ENCODE measurements at places on chromosomes 13 and 19.

DNA sequence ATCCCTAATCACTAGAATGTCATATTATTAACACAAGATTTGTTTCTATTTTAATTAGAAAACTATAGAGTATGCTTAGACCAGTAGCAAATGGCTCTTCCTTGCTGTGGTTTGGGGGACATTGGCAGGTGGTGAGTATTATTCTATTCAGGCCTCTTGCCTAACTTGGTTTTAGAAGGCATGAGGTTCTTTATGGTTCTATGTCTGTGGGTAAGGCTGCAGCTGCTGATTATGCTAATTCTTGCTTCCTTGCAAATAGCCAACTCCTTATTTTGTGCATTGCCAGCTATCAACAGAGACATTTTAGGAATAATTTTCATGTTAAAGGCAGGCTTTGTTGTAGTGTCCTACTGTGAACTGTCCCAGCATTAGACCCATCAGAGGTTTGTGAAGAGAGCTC is 1344.9 kb downstream of the UQCRFS1 start:
- no peak for DNase-seq

DNA sequence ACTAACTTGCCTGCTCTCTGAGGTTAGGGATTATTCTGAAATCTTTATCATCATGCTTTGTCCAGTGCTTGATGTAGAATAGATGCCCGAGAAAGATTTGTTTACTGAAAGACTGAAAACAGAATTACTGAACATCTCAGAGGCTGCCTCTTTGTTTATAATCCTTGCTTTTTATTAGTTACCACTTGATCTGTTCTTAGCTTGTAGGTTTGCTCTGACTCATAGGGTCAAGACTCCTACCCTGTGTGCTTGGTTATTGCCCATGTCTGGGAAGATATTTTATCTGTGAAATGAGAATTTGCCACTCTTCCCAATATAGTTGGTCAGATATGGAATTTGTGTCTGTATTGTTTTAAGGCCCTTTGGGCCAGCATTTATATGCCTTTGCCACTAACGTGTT is 675.3 kb downstream of the DIAPH3 start:
- DNase-seq = no peak

GRCh38 chr19:39407660-39408391 is 1.2 kb downstream of the ZFP36 start:
- no peak for DNase-seq

GRCh38 chr13:102911336-102911735 is 65.5 kb downstream of the ERCC5 start:
- no peak for DNase-seq

DNA sequence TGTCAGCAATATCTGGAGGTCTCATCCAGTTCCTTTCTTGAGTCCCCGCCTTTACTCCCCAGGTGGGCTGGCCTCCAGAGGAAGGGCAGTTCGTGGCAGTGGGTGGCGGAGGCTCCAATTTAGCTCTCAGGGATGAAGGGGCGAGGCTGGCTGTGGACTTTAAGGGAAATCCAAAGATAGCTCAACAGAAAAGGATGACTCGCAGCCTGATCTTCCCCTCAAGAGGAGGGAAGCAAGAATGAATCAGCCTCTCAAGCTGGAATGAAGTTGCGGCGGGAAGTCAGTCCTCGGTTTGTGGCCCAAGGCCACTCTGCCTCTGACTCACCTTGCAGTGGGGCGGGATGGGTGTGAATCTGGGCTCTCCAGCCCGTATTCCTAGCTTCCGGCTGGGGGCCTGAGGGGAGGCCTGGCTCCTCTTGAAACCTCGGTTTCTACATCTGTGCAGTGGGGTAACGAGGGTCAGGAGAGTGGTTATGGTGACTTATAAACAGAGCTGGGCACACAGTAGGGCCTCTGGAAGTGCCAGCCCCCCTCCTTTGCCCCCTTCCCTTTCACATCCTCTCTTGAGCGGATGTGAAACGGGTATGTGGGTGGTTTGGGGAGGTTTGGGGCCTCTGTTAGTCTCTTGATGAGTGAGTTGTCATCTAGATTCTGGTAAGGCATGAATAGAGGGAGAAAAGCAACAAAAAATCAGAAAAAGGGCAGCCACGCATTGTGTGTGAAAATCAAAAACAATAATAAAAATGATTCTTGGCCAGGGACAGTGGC is 10.5 kb upstream of the SMG9 start:
- DNase-seq = peak; percentile 97

GRCh38 chr19:54532528-54532927 is 29.9 kb downstream of the LAIR2 start:
- no peak for DNase-seq

GRCh38 chr13:42283574-42283973 is 11.6 kb downstream of the AKAP11 start:
- no peak for DNase-seq

DNA sequence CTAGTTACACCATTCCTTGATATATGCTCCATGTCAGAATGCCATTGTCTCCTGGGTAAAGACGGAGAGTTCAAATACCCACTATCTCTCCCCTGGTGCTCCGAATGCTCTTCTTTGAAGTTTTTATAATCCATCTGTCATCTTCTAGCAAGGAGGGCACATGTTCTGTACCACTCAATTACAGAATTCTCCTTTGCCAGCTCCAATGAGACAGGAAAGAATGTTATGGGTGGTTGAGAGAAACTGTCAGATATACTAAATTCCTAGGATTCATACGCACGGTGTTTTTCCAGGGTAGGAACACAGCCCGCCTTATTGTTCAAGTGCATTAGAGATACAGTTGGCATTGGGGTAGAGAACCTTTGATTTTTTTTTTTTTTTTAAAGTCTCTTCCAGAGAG is 118.0 kb upstream of the ZNF536 start:
- no peak for DNase-seq

- DNase-seq = no peak
Observed at GRCh38 chr13:45113233-45114224, 6.8 kb upstream of the GTF2F2 start.

- peak; percentile 31 for DNase-seq
Observed at GRCh38 chr13:113777311-113778260, 18.6 kb downstream of the TMEM255B start.

DNA sequence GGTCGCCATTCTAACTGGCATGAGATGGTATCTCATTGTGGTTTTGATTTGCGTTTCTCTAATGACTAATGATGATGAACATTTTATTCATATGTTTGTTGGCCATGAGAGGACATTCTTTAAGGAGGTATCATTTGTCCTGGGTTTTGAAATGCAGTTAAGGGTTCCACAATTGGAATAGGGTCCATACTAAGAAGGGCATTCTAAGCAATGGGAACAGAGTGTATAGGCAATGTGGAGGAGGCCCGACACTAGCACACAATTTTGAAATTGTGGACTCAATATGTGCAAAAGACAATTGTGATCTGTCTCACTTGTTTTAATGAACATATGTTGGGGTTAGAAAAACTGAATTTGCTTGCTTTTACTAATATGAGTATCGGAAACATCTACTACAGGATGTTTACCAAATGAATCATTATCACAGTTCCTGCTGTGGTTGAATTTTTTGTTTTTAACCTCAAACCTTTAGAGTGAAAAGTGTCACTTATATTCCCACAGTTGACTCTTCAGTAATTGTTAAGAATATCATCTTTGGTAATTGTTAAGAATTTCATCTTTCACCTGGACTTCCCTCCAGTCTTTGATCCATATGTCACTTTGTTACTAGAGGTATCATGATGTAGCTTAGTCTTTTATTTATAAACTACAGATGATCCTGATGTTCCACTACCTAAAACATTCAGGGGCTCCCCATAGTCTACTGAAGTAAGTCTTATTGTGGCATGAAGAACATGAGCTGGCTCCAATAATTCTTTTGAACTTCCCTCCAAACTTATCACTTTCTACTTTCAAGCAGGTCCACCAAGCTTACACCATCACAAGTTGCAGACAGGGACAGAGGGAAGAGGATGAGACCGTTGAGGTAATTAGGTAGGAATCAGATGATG is 109.7 kb upstream of the KLF12 start:
- peak; percentile 85 for DNase-seq

- peak; percentile 92 for DNase-seq
Observed at GRCh38 chr13:36778083-36778671, 40.8 kb upstream of the RFXAP start.

GRCh38 chr13:101486708-101487437 is 34.4 kb downstream of the ITGBL1 start:
- no peak for DNase-seq

- peak; percentile 9 for DNase-seq
Observed at GRCh38 chr13:22108283-22108942, 437.5 kb downstream of the FGF9 start.

GRCh38 chr13:45519493-45519892 is 54.8 kb downstream of the COG3 start:
- no peak for DNase-seq

- DNase-seq = no peak
Observed at GRCh38 chr13:98889419-98890085, 88.3 kb downstream of the DOCK9 start.

DNA sequence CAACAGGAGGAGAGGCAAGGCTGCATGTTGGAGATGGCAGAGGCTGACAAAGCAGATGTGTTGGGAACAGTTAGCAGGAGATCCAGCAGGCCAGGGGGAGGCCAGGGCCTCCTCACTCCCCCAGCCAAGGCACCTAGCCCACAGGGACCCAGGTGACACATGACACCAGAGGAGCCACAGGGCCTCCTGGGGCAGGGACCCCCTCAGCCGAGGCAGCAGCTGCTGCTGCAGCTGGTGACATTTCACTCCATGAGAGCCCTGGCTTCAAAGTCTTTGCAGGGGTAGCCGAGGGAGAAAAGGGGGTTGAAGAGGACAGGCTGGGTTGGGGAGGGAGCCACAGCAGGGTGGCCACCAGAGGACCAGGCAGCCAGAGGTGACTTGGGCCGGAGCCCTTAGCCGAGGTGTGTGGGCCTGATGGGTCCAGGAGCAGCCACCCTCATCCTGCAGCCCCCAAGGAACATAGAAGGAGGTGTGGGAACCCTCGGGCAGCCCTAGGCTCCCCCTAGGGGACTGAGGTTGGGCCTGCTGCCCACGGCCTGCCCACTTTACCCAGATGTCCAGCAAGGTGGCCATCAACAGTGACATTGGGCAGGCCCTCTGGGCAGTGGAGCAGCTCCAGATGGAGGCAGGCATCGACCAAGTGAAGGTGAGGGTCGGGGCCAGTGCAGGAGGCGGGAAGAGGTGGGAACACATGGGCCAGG is at the start of gene GNG14:
Gene GNG14, plus strand, starts transcription at position 503 of the 701 bp plus-strand sequence. Its CDS starts 51 bp downstream, at position 554.
- DNase-seq = no peak

- no peak for DNase-seq
Observed at GRCh38 chr19:2223959-2224358, 12.2 kb downstream of the PLEKHJ1 start.
